RPMI7951 (cell line): ENCODE measurements at places on chromosomes 3 and 15. TPM values are rescaled to one million over a fixed set of nuclear protein-coding genes. Genes with fewer than 3 reads are reported as not detected.

- no peak for DNase-seq
These were observed 74.3 kb downstream of the TCF12 start for GRCh38 chr15:56992725-56993124.

CCDC39 gene
- total RNA-seq, result not detected in 2 replicates

CLDN1 gene
- 0.59 and 1.3 TPM in 2 replicates for total RNA-seq

SH3GL3 gene
- total RNA-seq, result 0.24 TPM in 1 of 2 replicates, not detected in the other

DNA sequence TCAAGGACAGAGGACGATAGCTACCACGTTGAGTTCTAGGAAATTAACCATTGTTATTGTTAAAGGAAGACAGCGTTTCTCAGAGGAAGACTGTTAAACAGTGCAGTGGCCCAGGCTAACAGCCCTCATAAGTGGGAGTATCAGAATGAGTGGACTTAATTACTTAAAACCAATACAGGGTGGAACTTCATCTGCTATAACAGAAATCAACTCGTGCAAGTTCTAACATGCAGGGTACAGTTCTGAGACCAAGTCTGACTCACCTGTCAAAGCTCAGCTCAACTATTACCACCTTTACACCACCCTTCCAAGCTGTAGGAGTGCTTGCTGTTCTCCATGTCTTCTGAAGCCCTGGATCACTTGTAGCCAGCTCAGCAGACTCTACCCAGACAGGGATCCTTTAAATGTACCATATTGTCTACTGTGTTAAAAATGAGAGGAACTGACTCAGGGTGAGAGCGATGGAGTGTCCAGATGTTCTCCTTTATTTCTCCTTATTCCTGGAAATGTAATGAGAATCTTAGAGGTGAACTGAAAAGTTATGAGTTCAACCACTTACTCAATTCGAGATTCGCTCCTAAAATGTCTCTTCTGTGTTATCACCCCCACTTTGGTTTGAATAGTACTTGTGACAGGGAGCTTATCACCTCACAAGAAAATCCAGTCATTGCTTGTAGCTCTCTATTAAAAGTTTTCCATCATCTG, 26.5 kb downstream of the CD86 start:
- no peak for DNase-seq

GRCh38 chr15:45116482-45117307, 2.6 kb downstream of the DUOXA2 start:
- DNase-seq, result no peak

LEKR1 gene
- 1.8 and 2.1 TPM in 2 replicates for total RNA-seq

CTXN2 gene
- total RNA-seq, result not detected in 2 replicates

- peak; percentile 82 for DNase-seq
These were observed 497.0 kb upstream of the TBL1XR1 start for GRCh38 chr3:177694316-177694715.

DNA sequence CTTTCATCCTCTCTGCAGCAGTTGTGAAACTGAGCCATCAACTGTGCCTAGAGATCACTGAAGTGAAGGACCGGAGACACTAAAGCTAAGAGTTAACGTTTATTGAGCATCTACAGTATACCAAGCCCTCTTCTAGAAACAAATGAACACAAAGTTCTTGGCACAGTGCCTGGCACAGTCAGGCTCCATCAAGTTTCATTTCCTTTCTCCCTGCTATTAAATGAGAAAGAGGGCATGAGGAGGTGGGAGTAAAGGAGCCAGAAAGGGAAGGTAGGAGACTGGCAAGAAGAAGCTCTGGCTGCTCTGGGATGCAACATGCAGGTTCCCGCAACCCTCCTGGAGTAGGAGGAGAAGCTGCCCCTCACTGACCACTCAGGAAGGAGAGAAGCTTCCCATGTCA, 30.6 kb downstream of the CYP19A1 start:
- DNase-seq, result no peak

DNA sequence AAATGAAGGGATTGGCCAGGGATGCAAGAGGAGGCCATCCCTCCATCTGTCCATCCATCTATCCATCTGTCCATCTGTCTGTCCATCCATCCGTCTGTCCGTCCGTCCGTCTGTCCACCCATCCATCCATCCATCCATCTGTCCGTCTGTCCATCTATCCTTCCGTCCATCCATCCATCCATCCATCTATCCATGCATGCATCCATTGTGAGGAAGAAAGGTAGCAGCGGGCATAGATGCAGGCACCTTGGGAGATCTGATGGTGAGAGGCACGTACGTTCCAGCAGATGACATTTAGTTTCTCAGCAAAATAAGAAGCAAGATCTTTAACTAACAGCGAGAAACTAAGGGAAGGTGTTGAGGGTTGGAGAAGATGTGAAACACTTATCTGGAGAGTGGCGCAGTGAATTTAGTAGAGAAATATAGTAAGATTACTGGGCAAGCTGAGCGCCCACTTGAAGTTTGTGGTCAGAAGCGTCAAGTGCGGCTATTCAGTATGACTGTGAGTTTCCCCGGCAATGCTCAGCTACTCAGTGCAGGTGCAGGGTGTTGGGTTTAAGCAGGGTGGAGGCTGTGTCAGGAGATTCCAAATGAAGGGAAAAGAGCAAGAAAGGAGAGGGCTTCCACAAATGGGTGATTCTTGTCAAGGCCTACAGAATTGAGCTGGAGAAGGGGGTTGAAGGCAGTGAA, 22.4 kb upstream of the SRP14 start:
- DNase-seq, result no peak

- DNase-seq, result no peak
These were observed 47.1 kb downstream of the POC1A start for GRCh38 chr3:52106951-52107611.

- DNase-seq, result peak; percentile 62
These were observed 44.0 kb downstream of the ZBTB38 start for GRCh38 chr3:141412087-141412935.

- DNase-seq, result peak; percentile 78
These were observed 81.0 kb upstream of the NMNAT3 start for GRCh38 chr3:139758654-139759291.

DNA sequence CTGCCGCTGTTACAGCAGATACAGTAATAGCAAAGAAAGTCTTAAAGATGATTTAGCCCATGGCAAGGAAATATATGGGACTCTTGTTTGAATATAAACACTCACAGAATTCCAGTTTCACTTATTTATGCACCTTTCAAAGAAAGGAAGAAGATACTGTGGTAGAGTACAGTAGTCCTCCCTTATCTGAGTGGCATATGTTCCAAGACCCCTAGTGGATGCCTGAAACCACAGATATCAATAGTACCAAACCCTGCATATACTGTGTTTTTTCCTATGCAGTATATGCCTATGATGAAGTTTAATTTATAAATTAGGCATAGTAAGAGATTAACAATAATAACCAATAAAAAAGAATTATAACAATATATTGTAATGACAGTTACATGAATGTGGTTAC, 8.2 kb downstream of the MAP2K1 start:
- DNase-seq, result no peak

GRCh38 chr15:25436707-25437106, 2.1 kb downstream of the UBE3A start:
- no peak for DNase-seq

ZDHHC19 gene
- total RNA-seq, result not detected in 2 replicates

VGLL3 gene
- 10.4 and 19.8 TPM in 2 replicates for total RNA-seq

GRCh38 chr3:38960953-38961622, 90.7 kb downstream of the SCN11A start:
- DNase-seq, result peak; percentile 47

DNA sequence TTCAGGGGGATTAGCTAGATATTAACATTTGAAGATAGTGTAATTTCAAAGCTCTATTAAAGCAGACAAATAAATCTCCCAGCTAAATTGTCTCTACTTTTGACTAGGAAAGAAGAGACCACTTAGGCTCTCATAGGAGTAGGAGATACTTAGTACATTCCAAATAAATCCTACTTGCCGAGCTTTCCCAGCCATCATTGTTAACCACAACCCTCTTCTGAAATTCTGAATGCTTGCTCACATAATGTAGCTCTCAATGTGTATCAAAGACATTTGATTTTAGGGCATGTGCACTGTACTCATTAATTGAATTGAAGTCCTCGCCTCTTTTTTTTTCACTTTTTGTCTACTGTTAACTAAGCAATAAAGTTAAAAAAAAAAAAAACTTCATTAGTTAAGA, 598.2 kb upstream of the ADAMTS9 start:
- no peak for DNase-seq

- no peak for DNase-seq
These were observed 114.3 kb downstream of the EEFSEC start for GRCh38 chr3:128267541-128267940.

DNA sequence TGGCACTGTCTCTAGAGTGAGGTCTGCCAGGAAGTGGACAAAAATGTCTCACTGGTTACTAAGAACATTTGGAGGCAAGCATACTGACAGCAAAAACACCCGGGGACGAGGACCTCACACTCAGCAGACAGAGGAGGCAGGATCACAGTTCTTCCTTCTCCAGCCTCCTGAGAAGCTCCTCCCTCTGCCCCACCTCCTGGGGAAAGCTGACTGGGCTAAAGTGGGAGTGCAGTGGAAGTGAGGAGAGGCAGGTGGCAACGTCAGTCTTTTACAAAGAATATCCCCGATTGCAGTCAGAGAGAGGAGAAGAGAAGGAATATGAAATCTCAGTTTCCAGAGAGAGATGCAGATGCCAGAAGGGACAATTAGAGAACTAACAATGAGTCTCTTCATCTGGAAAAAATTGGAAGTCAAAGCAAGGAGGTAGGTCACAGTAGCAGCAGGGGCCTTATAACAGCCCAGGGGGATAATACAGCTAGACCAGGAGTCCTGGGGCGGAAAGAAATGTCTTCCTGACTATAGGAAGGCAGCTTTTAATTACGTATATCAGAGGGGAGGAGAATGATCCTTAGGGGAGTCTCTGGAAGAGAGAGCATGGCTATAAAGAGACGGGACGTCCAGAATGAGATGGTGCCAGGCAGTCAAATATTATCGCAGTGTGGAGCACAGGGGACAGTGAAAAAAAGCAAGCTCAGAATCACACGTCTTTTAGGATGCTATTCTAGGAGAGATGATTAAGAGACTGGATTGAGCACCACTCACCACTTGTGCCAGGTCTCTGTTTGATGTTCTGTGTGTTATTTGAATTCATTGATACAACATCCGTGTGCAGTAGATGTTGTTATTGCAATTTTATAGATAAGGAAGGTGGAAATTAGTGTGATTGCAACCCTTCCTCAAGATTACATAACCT, 47.2 kb downstream of the LEO1 start:
- DNase-seq, result no peak

DGKG gene
- total RNA-seq, result 15.3 and 17.3 TPM in 2 replicates

- peak; percentile 46 for DNase-seq
These were observed 394.1 kb upstream of the TBL1XR1 start for GRCh38 chr3:177591379-177591778.

DNA sequence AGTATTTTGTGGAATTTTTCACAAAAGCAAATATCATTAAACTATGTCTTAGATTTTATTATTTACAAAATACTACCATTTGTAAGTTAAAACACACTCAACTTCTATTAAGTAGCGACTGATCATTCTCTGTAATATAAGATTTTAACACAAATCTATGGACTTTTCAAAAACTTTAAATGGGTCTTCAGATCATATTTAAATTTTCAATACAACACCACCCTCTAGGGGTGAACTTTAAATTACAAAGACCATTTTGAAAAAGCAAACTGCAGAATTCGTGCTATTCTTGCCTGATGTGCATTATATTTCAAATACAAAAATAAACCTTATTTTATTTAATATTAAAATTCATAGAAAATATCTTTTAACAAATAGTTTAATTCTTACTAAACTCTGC, 8.2 kb upstream of the VGLL4 start:
- peak; percentile 47 for DNase-seq

DNA sequence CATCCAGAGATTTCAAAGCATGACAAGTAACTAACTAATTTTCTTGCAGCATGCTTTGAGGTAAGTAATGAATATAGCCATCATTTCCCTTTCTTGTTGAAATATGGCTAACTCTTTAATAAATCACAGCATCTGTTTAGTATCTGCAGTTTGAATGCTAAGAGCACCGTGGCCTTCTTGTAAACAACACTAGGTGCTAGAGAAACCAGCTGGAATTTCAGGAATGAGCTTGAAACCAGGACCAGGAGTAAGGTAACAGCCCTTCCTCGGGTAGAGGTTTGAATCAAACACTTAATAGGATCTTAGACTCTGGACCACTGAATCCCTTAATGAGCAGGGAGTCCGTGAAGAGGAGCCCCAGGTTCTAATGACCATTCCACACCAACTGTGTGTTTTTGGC, 13.6 kb downstream of the CALML4 start:
- DNase-seq, result no peak

GRCh38 chr15:79812541-79812940, 84.3 kb downstream of the MTHFS start:
- peak; percentile 7 for DNase-seq

- no peak for DNase-seq
These were observed 69.2 kb upstream of the GOLGA8B start for GRCh38 chr15:34652726-34653033.

DNA sequence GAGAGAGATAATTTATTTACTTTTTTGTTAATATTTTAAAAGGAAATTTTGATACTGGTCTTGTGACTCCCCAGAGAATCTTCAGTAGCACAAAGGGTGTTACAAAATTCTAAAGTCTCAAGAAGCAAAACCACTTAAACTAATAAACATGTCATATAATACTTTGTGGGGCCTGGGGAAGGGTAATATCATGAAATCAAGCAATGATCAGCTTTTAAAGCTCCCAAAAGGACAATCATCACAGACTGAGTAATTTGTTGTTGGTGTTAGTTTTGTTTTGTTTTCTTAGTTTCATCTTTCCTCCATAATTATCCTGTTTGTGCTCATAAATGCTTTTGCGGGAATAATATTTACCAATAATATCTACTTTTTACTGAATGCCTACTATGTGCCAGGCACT, 55.0 kb downstream of the TMEM212 start:
- no peak for DNase-seq

GRCh38 chr15:63582718-63583426, 14.3 kb upstream of the FBXL22 start:
- DNase-seq, result peak; percentile 82

GRCh38 chr15:70430069-70430468, 332.4 kb upstream of the TLE3 start:
- DNase-seq, result peak; percentile 8

- DNase-seq, result no peak
These were observed 8.2 kb upstream of the TM6SF1 start for GRCh38 chr15:83099290-83099689.

DNA sequence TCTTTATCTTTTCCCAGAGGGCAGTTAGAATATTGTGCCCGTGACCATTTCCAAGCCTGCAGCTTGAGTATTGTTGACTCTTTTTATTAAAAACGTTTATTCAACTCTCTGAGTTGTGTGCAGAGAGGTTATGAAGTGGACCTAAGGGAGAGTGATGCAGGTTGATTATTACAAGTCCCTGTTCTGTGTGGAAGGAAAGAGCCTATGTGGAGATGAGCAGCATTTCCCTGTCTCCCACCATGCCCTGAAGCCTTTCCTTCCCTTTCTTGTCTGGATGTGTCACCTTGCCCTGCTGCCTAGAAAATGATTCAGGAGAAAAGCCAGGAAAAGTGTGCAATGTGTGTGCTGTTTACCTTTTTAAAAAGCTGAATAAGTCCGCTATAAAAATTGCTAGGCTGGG, 19.4 kb downstream of the ZPLD1 start:
- no peak for DNase-seq

GRCh38 chr15:87638554-87639083, 617.9 kb downstream of the NTRK3 start:
- no peak for DNase-seq

- DNase-seq, result no peak
These were observed 825.7 kb downstream of the SQOR start for GRCh38 chr15:46460431-46461094.

- peak; percentile 63 for DNase-seq
These were observed 32.4 kb downstream of the CDAN1 start for GRCh38 chr15:42704492-42704926.

WNT7A gene
- total RNA-seq, result 0.12 TPM in 1 of 2 replicates, not detected in the other

GRCh38 chr3:98331329-98331728, 22.3 kb upstream of the OR5K4 start:
- DNase-seq, result no peak

DMXL2 gene
- total RNA-seq, result 32.8 and 37.8 TPM in 2 replicates

- no peak for DNase-seq
These were observed 56.4 kb downstream of the RPL39L start for GRCh38 chr3:187082758-187083375.
